ENCODE measurements at places on chromosomes 5 and 9.
A peak's percentile ranks its signal among the peaks of the same experiment; 100 is the strongest.

GRCh38 chr5:122547219-122547618 is 227.7 kb upstream of the SNX2 start:
- DNase-seq = no peak

DNA sequence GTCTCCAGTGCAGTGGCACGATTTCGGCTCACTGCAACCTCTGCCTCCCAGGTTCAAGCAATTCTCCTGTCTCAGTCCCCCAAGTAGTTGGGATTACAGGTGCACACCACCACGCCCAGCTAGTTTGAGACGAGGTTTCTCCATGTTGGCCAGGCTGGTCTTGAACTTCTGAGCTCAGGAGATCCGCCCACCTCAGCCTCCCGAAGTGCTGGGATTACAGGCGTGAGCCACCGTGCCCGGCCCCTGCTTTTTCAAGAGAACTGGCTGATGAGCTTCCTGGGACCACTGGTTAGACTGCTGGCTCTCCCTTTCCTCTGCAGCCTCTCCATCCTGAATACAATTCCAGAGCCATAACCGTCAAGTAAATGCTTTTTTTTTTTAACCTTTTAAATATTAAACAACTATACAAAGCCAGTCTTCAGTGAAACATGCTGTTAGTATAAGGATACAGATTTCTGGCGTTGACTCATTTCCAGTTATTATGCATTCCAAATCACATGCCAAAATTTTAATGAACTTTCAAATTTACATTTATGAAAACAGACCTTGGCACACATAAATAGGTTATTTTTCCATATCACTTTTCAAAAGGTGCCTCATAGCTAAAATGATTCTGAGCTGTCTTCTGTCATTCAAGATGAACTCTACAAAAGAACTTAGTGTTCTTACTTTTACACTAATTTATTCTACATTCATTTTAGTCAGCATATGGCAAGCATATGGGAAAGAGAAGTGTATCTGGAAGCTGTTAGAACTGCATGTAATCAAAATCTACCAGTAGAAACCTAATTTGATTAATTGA is 116.0 kb downstream of the MLLT3 start:
- no peak for DNase-seq

GRCh38 chr5:160792732-160793529 is 59.1 kb downstream of the ATP10B start:
- no peak for DNase-seq

- DNase-seq = peak; percentile 84
These were observed at the start of gene MGAT4B for GRCh38 chr5:179806250-179807048. MGAT4B (minus strand) TSS chr5:179806866; CDS start chr5:179806583, 283 bp downstream.

DNA sequence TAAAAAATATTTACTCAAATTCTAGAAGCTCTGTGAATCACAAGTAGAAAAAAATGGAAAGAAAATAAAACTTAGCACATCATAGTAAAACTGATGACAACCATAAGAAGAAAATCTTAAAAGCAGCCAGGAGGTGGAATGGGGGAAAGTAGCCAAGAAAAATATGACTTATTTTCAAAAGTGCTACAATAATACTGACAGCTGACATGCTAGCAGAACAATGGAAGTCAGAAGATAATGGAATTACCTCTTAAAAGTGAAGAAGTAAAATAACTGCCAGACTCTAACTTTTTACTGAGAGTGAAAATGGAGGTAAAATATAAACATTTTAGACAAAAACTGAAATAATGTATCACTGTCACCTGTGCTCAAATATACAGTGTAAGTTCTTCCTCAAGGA is 532.2 kb upstream of the SGCD start:
- peak; percentile 11 for DNase-seq
